ENCODE measurements at places on chromosomes 1 and 21. TPM values are rescaled to one million over a fixed set of nuclear protein-coding genes. Genes with fewer than 3 reads are reported as not detected.

NBPF11 gene
- 6.4 TPM for polyA plus RNA-seq

OR6N1 gene
- not detected for polyA plus RNA-seq

PIK3CD gene
- 1.2 TPM for polyA plus RNA-seq

RSPH1 gene
- 3.0 TPM for polyA plus RNA-seq

HES3 gene
- not detected for polyA plus RNA-seq

GSTM1 gene
- 44.3 TPM for polyA plus RNA-seq

FAM229A gene
- polyA plus RNA-seq, result 3.4 TPM

CFH gene
- polyA plus RNA-seq, result 41.4 TPM

TNFRSF18 gene
- polyA plus RNA-seq, result 1.3 TPM

OR6Y1 gene
- polyA plus RNA-seq, result not detected

MCOLN3 gene
- 13.9 TPM for polyA plus RNA-seq

LIN28A gene
- 0.23 TPM for polyA plus RNA-seq

AMY2A gene
- polyA plus RNA-seq, result not detected

AIRE gene
- polyA plus RNA-seq, result 0.32 TPM

ERG gene
- polyA plus RNA-seq, result 2.5 TPM

C1orf105 gene
- polyA plus RNA-seq, result 2.2 TPM

APH1A gene
- 54.1 TPM for polyA plus RNA-seq

VHLL gene
- polyA plus RNA-seq, result not detected

CD1E gene
- not detected for polyA plus RNA-seq

AADACL4 gene
- polyA plus RNA-seq, result not detected

CYP4A11 gene
- polyA plus RNA-seq, result 62.4 TPM

KANK4 gene
- 8.3 TPM for polyA plus RNA-seq

S100A2 gene
- polyA plus RNA-seq, result 6.9 TPM

RIMS3 gene
- polyA plus RNA-seq, result 0.32 TPM

INSRR gene
- polyA plus RNA-seq, result not detected

DNM3 gene
- not detected for polyA plus RNA-seq

CELA3B gene
- polyA plus RNA-seq, result not detected

UBASH3A gene
- polyA plus RNA-seq, result not detected

TRIM63 gene
- polyA plus RNA-seq, result 8.2 TPM

ARHGEF16 gene
- 32.3 TPM for polyA plus RNA-seq

ELF3 gene
- 361 TPM for polyA plus RNA-seq

CLCA1 gene
- polyA plus RNA-seq, result 3.5 TPM

PTGS2 gene
- polyA plus RNA-seq, result 6.2 TPM

ADIPOR1 gene
- polyA plus RNA-seq, result 121 TPM

OXCT2 gene
- 0.39 TPM for polyA plus RNA-seq

Measured in hepatocyte (in vitro differentiated cells).